ENCODE measurements at places on chromosomes 5 and 9.

- no peak for DNase-seq
These were observed 740.2 kb upstream of the ZNF608 start for GRCh38 chr5:125486634-125487033.

- peak; percentile 84 for DNase-seq
These were observed 41.2 kb upstream of the PTGS1 start for GRCh38 chr9:122329597-122329996.

GRCh38 chr9:136726631-136727191 is 14.3 kb downstream of the DIPK1B start:
- DNase-seq = peak; percentile 91

- DNase-seq = no peak
These were observed 4.1 kb upstream of the KCNMB1 start for GRCh38 chr5:170393235-170393634.

GRCh38 chr9:10144355-10144754 is 468.4 kb downstream of the PTPRD start:
- no peak for DNase-seq

DNA sequence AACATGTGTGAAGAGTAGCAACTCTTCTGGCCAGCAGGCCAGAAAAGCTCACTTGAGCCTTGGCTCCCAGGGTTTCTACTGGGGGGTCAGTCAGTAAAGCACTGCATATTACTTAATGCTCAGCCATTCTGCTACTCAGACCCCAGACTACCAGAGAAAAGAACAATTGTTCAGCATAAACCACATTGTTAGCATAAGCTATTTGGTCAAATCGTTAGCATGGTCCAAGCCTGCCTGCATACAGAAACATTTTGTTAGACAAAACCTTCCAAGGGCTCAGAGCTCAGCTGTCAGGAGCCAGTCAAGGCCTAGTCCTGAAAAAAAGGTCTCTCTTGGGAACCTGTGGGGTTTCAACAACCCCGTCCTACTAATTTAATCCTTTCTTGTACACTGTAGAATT is 449.3 kb downstream of the PRR16 start:
- DNase-seq = no peak

DNA sequence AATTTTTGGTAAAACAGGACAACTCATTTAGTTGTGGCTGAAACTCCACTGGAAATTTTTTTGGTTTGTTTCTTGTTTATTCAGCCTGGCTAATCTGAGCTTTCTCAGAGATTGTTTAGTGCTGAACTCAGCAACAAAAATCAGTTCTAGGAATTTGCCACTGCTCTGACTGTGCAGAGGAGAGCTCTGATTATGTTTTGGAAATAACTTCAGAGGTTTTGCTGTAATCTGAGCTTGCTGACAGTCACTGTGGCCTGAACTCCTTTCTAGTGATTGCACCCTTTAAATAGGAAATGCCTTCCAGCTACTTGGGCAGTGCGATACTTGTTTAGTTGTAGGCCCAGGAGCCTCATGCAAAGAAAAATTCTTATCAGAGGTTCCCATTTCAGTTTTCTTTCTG is 60.2 kb downstream of the OSTF1 start:
- no peak for DNase-seq

DNA sequence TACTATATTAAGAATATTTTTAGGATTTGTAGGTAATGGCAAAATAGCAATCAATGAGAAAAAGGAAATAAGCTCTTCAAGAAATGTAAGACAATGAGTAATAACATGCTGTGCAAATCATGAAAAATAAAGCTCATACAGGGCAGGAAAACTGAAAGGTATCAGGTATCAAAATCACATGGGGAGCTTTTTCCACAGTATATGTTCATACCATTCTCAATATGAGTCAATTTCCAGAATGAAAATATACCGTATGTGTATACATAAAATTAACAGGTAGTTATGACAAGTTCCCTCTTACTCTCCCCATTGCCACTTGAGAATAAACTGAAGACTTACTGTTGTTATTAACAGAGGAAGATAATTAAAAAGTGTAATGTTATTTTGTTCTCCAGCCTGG is 35.9 kb downstream of the EFCAB9 start:
- no peak for DNase-seq

GRCh38 chr5:149200355-149200754 is 59.1 kb downstream of the ABLIM3 start:
- no peak for DNase-seq

GRCh38 chr9:20620650-20621470 is 1.4 kb downstream of the MLLT3 start:
- DNase-seq = peak; percentile 58

DNA sequence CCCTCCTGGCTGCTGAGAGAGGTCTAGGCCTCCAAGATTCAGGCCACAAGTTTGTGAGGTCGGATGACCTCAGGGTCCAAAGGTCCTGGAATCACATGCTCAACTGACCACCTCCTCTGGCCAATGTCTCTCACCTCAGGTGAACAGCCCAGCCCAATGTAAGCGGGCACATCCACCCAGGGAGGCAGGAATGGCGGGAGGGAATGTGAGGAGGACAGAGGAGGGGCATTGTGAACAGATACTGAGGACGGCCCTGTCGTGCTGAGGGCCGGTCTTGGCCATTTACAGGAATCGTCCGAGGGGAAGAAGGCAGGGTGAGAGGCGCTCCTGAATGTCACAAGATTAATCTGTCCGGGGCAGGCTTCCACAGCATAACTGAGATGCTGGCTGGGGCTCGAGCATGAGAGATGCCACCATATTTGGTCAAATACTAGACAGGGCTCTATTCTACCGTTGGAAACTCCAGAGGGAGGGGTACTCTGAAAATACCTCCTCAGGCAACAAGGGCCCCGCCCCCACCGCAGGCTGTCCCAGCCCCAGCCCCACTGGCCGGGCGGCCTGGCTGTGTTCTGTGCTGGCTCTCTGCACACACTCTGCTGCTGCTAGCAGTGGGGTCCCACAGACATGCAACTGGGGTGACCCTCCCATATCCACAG is 1.5 kb upstream of the IL17B start:
- no peak for DNase-seq

- peak; percentile 60 for DNase-seq
These were observed 39.7 kb downstream of the FABP6 start for GRCh38 chr5:160269017-160269416.

DNA sequence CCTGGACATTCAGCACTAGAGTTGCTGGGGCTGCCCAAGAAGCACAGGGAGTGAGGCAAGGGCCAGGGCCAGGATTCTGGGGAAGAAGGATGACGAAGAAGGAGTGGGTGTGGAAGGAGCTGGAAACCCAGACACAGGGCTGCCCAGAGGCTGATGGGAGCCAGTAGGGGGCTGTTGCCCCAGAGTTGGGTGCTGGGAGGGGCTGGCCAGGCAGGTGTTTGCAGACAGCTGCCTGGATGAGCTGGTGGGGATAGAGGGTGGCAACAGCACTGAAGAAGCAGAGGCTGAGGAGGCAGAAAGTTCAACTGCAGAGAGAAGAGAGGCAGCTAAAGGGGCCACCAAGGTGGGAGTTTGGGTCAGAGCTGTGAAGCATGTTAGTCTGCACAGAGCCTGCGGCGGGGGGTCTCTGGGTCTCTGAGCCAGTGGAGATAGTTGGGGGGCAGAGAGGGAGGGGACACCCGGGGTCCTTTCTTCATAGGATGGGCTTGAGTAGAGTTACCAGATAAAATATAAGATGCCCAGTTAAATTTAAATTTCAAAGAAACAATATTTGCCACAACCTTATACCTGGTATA is 2.5 kb upstream of the AQP7 start:
- no peak for DNase-seq

DNA sequence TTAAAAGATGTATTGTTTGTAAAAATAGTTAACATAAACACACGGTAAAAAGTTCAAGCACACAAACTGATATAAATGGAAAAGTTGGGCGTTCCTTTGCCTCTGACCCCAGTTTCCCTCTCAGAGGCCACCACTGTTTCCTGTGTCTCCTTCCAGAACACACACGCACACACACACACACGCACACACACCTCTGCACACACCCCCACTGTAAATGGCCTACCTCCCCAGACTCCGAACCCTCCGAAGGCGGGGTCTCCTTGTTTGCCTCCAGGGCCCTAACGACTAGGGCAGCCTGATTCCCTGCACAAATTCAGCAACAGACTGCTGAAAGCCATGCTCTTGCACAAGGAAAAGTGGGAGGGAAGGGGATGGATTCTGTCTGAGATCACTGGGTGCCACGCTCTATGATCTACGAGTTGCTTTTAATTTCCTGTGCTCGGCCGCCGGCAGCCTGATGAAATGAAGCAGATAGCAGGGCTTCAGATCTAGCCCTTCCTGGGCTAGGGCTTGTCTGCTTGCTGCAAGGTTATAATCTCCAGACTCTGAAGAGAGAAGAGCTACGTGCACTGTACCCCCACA is 184.0 kb upstream of the IL12B start:
- no peak for DNase-seq

- no peak for DNase-seq
These were observed 156.4 kb upstream of the RUSC2 start for GRCh38 chr9:35333551-35333950.

DNA sequence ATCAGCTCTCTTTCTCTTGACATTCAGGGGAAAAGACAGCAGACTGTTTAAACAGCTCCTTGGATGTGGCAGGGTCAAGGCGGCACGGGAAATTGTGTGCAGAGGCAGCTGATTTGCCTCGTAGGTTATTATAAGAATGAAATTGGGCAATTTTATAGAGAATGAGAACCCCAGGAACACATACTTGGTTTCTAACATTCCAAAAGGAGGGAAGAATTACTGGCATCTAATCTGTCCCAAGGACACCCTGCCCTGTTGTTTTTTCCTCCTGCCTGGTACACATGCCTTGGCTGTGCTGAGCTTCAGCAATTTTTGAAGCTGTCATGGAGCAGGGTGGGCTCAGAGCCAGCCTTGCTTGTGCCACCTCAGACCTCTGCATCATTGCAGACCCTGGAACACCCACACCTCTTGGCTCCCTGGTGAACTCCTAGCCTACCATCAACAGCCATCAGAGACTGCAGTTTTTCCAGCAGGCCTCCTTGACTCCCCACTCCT is 143.6 kb downstream of the BOD1 start:
- DNase-seq = no peak

GRCh38 chr5:52693280-52693679 is 94.4 kb upstream of the ITGA1 start:
- DNase-seq = peak; percentile 5

- no peak for DNase-seq
These were observed 37.0 kb upstream of the OR2S2 start for GRCh38 chr9:35994959-35995358.

DNA sequence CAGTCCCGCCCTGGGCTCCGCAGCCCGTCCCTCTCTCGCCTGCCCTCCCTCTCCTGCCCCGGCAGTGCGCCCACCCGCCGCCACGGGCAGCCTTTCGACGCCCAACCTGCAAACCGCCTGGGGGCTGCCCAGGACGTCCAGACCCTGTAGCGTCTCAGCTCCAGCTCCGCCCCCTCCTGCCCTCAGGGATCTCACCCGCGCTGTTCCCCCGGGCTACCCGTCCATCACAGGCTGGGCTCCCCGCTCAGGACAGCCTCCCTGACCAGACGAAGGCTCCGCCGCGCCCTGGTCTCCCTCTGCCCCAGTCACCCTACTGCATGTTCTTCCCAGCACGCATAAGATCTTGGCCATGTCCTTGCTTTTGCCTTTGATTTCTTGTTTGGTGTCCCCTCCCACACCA is 1.4 kb downstream of the RASGEF1C start:
- no peak for DNase-seq

Data from hematopoietic multipotent progenitor cell treated with erythropoietin and hydrocortisone succinate and interleukin-3 and kit ligand, for 6 days (in vitro differentiated cells).